ENCODE measurements at places on chromosomes 4 and X.
A peak's percentile ranks its signal among the peaks of the same experiment; 100 is the strongest.

GRCh38 chr4:40264497-40264896 lies 67.7 kb downstream of the RHOH start:
- DNase-seq, result peak; percentile 56

- DNase-seq, result no peak
These were observed 214.8 kb downstream of the CRLF2 start for GRCh38 chrX:997631-998137.

- no peak for DNase-seq
These were observed 13.8 kb upstream of the ENOX2 start for GRCh38 chrX:130916636-130917422.

GRCh38 chrX:150162141-150162540 lies 201.0 kb upstream of the MAMLD1 start:
- no peak for DNase-seq

- DNase-seq, result no peak
These were observed 53.8 kb downstream of the ZNF827 start for GRCh38 chr4:145884775-145885174.

DNA sequence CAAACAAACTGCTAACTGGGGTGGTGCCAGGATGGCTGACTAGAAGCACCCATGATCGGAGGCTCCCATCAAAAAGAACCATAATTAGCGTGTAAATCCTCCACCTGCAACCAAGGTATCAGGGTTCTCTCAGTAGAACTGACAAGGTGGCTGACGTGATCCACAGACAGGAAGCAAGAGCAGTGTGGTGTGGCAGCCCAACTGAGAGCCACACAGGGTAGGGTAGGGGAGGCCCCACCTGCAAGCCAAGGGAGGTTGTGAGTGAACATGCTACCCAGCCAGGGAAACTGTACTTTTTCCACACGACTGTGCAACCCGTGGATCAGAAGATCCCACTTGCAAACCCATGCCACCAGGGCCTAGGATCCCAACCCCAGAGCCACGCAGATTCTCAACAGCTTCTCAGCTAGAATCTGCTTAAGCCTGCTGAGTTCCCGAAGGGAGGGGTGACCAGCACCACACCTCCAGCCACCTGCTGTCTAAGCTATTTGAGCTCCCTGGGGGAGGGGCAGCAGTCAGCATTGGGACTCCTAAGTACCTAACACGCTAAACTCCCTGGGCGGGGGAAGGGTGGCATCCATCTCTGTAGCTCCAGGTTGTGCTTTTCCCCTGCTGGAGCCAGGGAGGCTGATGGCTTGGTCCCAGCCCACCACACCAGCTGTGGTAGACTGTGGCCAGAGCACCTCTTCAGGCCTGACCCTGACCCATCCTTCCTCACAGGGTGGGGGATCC lies 425.1 kb downstream of the GPM6A start:
- DNase-seq, result no peak

DNA sequence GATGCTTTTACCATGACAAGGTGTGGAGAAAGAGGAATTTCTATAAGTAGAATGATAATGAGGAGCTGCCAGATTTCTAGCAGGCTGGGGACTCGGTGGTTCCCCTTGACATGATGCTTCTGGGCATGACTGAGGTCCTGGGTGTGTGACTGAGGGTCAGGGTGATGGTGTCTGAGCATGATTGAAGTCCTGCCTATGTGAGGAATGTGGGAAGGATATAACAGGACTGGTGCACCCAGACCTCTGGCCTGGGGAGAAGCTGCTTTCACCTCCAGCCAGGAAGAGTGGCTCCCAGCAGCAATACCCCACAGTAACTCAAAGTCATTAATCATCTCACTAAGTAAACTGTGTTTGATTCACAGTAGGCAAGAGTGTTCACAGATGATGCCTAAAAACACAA lies 17.4 kb downstream of the SORBS2 start:
- DNase-seq, result no peak

DNA sequence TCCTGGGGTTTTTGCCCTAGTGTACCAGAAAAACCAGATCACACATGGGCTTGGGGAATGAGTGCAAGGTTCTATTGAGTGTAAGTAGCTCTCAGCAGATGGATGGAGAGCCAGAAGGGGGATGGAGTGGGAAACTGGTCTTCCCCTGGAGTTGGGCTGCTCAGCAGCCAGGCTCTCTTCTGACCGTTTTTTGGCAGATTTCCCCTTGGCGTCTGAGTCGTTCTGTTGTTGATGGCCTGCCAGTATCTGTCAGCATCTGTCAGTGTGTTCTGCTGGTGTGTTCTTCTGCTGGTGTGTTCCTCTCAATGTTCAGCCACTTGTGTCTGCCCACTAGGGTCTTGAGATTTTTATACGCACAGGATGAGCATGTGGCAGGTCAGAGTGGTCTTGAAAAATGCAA lies 633.9 kb upstream of the CPEB2 start:
- no peak for DNase-seq

DNA sequence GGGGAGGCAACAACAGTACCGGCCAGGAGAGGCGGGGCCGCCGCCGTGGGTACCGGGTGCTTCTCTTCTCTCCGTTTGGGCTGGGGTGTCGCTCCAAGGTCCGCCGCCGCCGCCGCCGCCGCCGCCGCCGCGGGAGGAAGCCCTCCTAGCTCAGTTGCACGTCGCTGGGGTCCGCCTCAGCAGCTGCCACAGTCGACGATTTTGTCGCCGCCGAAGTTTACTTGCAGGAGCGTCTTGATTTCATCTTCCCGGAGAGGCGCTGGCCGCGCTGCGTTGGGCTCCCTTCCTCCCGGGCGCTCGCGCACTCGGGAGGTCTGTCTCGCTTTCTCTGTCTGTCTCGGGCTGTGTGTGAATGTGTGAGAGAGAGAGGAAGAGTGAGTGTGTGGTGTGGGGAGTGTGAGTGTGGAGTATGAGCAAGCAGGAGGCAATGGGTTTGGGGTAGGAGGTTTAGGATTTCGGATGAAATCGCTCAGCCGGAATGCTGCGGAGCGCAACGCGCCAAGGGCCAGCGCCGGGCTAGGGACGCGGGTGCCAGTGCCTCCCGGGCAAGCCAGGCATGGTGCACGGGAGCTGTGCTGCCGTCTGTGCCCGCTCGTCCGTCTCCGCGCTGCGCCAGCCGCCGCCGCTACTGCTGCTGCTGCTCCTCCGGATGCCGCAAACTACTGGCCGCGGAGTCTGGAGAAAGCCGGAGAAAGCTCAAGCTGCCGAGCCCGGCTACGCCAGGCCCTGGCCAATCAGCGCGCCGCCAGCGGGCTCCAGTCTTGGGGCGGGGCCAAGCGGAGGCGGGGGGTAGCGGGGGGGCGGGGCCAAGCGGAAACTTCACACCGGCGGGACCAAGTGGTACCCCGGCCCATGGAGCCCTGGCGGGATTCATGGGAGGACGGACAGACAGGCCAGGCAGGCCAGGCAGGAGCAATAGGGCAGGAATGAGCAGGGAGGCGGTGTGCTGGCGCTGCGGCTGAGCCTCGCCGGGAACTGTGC lies at the start of gene PCDH19:
PCDH19 (minus strand) TSS at position 664 of the 981 bp plus-strand sequence. CDS start 1,676 bp downstream, outside the sequence.
- peak; percentile 15 for DNase-seq

- no peak for DNase-seq
These were observed 50.4 kb downstream of the GPC4 start for GRCh38 chrX:133364865-133365264.

GRCh38 chr4:138633580-138633904 lies 382.0 kb upstream of the NOCT start:
- no peak for DNase-seq

GRCh38 chrX:10457092-10457491 lies 163.3 kb downstream of the MID1 start:
- DNase-seq, result no peak

- DNase-seq, result no peak
These were observed 102.3 kb downstream of the FAM193A start for GRCh38 chr4:2638730-2639129.

DNA sequence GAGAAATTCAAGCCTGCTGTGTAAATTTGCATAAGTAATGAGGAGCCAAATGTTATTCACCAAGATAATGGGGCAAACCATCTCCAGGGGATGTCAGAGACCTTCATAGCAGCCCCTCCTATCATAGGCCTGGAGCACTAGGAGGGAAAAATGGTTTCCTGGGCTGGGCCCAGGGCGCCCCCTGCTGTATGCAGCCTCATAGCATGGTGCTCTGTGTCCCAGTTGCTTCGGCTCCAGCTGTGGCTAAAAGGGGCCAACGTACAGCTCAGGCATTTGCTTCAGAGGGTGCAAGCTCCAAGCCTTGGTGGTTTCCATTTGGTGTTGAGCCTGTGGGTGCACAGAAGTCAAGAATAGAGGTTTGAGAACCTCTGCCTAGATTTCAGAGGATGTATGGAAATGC lies 859.3 kb downstream of the RPA4 start:
- DNase-seq, result no peak

GRCh38 chrX:130443875-130444274 lies 42.1 kb downstream of the RBMX2 start:
- DNase-seq, result no peak

- no peak for DNase-seq
These were observed 6.8 kb downstream of the ZFP42 start for GRCh38 chr4:188002323-188002722.

- DNase-seq, result peak; percentile 25
These were observed 90.1 kb downstream of the ANAPC4 start for GRCh38 chr4:25466966-25467697.

DNA sequence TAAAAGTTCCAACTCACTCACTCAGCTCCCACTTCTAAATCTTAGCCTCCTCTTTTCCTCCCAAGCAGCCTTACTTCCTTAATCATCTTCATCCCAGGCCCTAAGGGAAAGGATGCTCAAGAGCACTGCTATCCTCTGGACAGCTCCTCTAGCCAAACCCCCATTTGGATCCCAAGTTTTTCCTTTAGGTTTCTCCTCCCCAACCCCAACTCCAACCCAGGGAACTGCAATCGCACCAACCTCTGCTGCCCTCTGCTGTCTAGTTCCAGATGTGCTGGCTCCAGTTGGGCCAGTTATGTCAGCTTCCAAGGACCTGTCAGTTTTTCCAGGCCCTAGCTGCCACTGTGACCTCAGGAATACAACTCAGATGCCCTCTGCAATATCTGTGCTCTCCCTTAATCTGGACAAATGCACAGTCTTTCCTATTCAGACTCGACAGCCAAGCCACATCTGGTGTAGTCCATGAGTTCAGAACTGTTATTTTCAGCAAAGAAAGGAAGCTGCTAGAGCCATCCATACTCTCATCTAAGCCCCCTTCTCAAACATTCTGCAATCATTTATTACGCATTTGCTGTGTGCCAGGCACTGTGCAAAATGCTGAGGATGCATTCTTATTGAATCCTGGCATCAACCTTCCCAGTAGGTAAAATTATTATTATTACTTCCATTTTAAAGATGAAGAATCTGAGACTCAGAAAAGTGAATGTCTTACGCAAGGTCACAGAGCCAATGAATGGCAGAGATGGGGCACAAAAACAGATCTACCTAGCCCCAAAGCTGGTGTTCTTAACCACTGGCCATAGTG lies 12.3 kb upstream of the XPNPEP2 start:
- no peak for DNase-seq

- DNase-seq, result no peak
These were observed 57.7 kb upstream of the EFHC2 start for GRCh38 chrX:44401151-44401550.

DNA sequence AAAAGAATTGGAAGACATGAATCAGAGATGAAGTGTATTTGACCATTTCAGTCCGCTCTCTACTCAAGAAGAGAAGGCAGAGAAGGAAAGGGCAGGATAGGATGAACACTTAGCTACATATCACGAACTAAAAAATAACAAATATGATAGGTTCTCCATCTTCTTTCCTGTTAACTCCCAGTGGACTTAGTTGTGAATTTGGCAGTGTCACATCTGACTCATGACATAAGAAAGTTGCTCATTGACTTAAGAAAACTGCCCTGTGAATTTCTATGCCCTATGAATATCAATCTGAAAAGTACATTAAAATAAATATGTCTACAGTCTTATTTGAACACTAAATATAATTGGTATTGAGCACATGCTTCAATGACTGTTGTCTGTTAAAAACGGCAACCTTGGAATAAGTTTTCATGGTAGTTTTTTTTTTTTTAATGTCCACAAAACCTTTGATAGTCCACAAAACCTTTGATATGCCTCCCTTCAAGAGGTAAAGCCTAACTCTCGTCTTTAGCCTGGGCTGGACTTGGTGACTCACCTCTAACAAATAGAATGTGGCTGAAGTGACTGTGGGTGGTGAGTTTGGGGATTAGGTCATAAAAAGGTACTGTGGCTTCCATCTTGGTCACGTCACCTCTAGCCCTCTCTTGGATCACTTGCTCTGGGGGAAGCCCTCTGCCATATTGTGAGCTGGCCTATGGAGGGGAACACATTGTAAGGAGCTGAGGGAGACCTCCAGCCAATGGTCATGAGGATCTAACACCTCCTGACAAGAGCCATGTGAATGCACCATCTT lies 184.7 kb upstream of the S100G start:
- DNase-seq, result no peak

GRCh38 chrX:68652326-68653170 lies 5.1 kb downstream of the STARD8 start:
- DNase-seq, result no peak

DNA sequence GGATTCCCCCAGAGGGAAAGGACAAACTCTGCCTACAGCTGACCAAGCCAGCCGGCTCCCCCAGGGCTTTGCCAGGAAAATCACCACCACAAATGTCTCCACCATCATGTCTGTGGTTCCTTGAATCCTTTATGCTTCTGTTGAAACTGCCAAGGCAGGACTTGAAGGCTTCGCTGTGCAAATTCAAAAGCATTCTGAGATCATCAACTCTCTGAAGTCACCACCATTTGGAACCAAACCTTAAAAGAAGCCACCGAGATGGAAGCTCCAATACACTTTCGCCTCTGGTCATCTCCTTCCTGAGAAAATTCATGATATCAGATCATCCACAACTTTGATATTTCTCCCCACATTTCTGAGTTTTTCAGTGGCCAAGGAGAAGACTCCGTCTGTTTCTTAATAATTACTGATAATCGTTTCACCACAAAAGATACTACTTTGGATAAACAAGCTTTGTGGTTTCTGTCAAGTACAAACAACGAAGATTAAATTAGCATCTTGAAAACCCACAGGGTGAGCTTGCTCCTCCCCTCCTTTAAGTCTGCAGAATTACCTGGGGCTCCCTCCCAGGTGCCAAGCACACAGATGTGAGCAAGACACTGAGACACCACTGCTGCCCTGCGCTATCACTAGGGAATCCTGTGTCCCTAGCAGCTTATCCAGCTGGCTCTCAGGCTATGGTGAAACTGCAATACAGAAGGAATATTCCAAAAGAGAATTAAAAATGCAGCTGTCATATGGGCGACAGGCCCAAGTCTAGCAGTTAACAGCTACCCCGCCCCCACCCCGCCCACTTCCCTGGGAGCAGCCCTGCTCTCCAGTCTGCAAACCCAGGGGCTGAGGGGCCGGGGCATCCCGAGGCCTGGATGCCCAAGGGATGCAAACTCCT lies 125.0 kb upstream of the TBL1X start:
- no peak for DNase-seq

- DNase-seq, result no peak
These were observed 221.2 kb downstream of the SLC4A4 start for GRCh38 chr4:71559957-71560571.

DNA sequence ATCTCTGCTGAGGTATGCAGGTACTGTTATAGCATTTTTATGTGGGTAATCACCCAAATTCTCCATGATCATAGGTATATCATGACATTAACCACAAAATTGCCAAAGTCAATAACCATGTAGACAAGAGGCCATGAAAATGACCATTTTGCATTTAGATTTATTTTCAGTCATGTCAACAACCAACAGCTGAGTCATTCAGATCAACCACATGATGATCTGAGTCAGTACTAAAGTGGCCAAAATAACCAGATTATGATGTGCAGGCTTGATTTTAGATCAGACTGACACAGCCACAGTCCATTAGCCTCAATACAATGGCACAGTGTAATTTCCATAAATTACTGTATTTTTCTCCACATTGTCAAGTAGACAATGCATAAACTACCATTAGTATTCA lies 240.5 kb downstream of the GRIA3 start:
- peak; percentile 37 for DNase-seq

Measured in skeletal muscle cell (primary cell).